Karpas-422 (cell line): ENCODE measurements at places on chromosomes 3 and 15.

GRCh38 chr15:41996921-41997592 is 23.8 kb downstream of the PLA2G4E start:
- no peak for DNase-seq

- DNase-seq = no peak
Observed at GRCh38 chr15:40302981-40303380, 4.8 kb downstream of the PLCB2 start.

- no peak for DNase-seq
Observed at GRCh38 chr15:55823191-55823670, 80.3 kb upstream of the PRTG start.

DNA sequence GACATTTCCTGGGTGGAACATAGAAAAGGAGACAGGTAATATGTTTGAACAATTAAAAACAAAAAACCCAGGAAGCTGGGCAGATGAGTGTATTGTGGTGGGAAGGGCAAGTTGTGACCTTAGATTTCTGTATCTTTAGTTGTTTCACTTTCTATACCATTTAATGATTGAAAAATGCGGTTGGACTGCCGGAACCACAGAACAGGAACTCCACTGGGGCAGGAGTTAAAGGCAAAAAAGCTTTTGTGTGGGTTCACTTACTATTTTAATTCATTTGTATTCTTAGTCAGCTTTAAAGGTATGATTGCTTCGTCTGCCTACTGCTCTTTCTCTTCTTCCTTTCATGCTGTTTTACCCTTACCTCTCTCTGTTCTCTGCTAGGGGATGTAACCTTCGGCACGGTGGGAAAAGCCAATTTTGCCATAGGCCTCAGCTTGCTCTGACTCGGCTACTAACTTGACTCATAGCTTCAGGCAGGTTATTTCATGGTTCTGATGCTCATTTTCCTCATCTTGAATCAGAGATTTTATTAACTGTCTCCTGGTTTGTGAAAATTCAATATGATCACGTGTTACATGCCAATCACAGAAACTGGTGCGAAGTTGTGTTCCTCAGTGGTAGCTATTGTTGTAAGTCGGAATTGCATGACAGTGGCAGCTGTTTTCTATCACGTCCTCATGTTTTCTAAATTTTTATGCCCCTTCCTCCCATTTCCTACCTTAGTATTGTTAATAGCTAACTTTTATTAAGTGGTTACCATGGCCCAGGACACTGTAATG is 1.6 kb upstream of the MCTP2 start:
- no peak for DNase-seq

GRCh38 chr3:120302361-120302760 is 17.3 kb upstream of the GPR156 start:
- DNase-seq = no peak

DNA sequence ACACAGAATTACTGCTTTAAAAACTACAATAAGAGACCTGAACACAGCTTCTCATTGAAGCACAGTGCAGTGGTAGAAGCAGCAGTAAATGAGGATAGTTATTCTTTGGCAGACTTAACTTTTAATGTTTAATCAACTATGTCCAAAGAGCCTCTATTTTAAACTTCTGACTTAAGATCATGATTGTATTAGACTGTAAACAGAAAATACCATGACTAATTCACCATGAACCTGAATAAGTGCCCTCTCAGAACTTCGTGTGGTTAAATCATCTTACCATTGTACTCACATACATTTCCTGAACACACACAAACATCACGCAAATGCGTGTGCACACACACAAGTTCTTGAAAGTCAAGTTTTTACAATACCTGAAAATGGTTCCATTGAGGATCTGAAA is 13.9 kb downstream of the CEP152 start:
- no peak for DNase-seq
